ENCODE measurements at places on chromosomes 16 and 17.

DNA sequence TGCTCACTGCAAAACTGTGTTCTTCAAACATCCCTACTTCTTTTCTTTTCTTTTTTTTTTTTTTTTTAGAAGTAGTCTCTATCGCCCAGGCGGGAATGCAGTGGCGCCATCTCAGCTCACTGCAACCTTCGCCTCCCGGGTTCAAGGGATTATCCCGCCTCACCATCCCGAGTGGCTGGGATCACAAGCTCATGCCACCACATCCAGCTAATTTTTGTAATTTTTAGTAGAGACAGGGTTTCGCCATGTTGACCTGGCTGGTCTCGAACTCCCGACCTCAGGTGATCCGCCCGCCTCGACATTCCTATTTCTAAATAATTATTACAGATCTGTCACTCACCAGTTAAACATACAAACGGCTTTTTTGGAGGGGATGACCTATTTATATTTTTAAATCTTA is 1.0 kb upstream of the RNASEK start:
- DNase-seq: no peak

DNA sequence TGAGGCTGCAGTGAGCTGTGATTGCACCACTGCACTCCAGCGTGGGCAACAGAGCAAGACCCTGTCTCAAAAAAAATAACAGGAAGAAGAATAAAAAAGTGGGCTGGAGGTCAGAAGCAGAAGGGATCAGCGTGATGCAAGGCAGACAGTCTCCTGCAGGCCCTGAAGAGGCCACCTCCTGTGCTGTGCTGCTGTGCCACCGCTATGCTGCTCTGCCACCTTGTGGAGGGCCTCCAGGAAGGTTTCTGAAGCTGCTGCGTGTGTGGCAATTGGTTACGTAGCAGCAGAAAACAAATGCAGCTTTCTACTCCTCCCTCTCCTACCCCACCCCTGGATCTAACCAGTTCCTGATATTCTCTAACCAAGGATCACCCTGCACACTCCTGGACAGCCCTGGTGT is 815.5 kb downstream of the KCNJ18 start:
- DNase-seq: no peak

DNA sequence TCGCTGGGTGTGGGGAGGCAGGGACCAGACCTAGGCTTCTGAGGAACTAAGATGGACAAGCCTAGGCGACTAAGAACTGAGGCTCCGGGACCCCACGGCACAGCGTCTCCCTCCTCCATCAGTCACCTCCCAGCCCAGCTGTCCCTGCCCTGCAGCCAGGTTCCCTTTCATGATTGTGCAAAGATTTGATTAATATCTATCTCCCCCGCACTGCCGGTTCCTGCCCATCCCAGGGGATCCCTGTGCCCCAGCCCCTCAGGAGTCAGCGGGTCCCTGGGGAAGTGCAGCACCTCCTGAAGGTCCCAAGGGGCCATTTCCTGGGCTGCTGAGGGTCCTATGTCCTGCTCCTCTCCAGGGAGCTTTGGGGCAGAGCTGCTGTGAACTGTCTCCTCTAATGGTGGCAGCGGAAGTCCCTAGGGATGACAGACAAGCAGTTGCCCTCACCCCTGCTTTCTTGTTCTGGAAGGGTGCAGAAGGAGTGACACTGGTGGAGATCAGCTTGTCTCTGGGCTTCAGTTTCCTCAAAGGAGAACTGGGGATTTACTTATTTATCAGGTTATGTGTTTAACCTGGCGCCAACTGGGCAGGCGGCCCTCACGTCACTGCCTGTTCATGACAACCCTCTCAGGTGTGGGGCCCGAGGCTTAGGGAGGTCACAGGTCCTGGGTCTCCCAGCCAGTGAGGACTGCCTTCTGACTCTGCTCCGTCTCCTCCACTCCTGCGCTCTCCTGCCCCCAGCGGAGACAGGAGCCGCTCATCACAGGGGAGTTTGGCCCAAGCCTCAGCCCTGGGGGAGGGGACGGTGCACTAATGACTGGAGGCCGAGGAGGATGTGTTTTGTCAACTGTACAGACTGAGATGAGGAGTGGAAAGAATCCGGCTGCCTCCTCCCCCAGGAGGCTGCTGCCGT is 1.9 kb upstream of the C16orf74 start:
- DNase-seq: no peak

DNA sequence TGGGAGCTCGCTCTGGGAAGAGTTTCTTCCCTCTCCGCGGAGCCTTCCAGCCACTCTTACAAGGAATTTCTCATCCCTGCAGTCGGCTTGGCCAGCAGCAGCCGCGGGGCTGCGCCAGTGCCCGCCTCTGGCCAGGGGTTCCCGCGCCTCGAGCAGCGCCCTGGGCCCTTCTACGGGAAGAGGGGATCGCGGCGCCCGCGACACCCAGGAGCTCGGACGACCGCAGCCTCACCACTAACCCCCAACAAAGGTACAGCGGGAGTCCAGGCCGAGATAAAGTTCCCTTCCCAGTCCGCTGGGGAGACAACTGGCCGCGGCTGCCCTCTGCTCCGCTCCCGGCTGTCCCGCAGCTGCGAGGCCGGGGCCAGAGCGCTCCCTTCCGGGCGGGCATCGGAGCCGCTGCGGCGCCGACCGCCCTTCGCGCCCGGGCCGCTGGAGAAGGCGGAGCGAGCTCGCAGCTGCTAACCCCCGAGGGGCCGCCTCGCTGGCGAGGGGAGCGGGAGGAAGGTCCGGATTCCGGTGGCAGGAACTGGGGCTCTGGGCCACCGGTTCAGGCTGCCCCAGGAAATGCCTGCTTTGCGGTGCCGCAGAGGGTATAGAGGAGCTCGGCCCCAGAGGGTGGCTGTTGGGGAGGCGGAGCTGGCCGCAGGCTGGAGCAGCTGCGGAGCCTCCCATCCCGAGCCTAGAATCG is 3.6 kb upstream of the HS3ST3B1 start:
- no peak for DNase-seq

DNA sequence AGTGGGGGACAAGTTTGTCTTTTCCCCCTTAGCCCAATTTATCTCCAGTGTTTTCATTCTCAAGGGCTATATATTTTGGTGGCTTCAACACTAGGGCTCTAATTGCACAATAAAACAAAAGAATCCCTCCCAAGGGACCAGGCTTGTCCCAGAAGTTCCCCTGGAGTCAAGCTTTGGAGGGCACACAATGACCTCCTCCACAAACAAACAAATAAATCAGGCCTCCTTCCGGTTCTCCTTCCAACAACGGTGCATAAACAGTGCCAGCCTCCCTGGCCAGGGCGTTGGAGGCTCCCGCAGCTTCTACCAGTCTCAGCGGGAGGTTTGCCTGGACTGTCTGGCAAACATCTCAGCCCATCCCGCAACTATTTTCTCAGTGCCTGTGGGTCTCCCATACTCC is 188.0 kb upstream of the FOXF1 start:
- DNase-seq: no peak

DNA sequence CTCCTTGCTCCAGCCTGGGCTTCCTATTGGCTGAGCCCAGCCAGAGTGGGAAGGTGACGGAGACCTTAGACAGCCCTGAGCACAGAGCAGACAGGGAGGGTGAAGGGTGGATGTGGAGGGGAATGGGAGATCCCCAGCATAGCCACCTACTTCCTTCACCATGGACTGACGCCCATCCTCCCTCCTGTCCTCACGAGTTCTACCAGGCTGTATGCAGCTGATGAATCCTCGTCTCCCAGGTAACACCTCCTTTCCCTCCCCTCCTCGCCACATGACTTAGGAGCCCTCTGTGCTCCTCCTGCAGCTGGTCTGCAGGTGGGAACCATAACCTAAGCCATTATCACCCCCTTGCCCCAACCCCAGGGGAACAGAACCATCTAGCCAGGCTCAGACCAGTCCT is 9.0 kb upstream of the CRHR1 start:
- no peak for DNase-seq

GRCh38 chr17:50055055-50055425 is 870 bp upstream of the ITGA3 start:
- no peak for DNase-seq

DNA sequence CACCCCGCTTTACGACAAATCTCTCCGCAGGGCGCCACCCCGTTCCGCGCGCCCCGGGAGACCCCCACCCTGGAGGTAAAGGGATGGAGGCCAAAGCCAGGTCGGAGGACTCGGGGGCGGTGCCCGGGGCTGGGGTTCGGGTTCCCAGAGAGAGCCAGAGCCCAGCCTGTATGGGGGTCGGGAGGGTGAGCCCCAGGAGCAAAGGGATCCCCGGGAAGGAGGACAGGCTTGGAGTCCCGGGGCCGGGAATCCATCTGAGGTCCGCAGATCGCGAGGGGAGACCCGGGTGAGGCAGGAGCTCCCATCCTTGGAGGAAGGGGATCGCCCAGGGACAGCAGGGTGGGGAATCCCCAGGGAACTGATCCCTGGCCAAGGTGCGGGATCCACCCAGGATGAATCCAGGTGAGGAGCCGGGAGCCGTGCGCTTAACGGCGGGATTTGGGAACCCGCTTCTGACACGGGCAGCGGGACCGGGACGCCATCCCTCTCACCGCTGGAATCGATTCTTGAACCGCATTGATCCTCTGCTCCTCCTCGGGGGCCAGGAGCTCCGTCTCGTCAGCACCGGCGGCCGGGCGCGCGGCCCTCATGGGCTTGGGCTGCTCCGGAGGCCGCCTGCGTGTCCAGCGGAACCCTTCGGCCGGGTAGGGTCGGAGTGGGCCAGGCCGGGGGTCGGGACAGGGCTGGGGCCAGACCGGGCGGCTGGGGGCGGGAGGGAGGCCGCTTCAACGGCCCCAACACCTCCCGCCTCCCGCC is at the start of gene MMD:
TSS of gene MMD (minus strand) at position 657 of the 756 bp plus-strand sequence. CDS start at position 517, 140 bp downstream.
- DNase-seq: no peak

GRCh38 chr17:70875729-70876310 is 706.5 kb downstream of the KCNJ2 start:
- no peak for DNase-seq

DNA sequence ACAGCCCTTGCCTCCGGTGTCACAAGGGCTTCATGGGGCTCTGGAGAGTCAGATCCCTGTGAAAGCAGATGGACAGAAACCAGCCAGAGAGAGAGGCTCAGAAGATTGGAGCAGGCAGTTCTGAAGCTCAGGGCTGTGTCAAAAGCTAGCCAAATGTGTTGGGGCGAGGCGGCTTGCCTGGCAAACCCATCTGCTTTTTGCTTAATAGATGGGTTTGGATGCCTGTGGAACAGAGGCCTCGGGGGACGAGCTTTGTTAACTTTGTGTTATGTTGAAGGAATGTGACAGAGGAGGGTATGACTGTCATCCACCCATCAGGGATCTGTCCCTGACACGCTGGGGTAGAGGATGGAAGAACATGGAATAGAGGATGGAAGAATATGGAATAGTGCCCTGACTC is 21.0 kb upstream of the SLC12A3 start:
- no peak for DNase-seq

- no peak for DNase-seq
Observed at GRCh38 chr16:874366-875181, 74.0 kb upstream of the GNG13 start.

DNA sequence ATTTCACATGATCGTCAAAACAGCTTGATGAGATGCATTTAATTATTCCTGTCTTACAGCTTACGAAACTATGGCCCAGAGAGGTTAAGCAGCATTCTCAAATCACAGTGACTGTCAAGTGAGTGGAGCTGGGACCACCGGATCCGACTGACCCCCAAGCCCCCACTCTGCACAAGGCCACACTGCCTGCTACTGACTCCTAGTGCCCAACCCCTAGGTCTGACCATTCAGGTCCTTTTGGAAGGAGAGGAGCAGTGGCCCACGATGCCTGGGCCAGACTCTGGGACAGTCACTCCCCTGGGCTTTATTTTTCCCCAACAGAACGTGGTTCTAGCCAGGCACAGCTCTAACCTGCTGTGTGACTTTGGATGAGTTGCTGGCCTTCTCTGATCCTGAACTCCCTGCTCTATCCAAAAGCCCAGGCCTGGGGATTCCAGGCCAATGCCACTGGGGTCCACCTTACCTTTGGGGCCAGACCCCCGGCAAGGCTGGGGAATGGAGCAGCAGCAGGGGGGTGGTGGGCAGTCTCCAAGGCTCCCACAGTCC is 9.9 kb downstream of the TSPOAP1 start:
- DNase-seq: no peak

DNA sequence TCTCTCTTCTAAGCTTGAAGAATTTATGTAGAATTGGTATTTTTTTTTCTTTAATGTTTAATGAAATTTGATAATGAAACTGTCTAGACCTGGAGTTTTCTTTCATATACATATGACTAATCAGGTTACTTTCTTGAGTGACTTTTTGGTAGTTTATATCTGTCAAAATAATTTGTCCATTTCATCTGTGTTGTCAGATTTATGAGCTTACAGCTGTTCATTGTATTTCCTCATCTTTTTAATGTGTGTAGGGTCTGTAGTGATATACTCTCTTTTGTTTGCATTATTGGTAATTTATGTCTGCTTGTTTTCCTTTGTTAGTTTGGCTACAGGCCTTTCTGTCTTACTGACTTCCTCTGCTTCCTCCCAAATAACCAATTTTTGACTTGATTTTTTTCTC is 55.7 kb downstream of the TAOK1 start:
- DNase-seq: no peak

- DNase-seq: no peak
Observed at GRCh38 chr17:64126918-64127317, 3.0 kb downstream of the ERN1 start.

GRCh38 chr16:30992276-30992780 is 7.3 kb downstream of the HSD3B7 start:
- no peak for DNase-seq

DNA sequence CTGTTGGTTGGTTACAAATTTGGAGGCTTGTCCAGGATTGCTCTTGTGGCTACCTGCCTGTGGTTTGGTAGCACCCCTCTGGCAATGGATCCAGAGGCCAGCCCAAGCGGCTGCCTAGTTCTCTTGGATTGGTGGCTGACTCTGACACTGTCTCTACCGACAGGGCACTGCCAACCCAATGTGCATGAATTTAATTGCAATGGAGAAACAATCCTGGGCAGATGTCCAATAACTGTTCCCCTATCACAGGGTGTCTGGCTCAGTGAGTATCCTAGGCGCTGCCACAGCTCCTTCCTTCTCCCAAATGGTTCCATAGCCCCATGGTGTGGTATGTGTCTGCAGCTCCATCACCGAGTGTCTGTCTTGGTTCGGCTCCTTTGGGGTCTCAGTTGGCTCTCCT is 19.5 kb downstream of the N4BP1 start:
- DNase-seq: no peak

GRCh38 chr16:60989592-60989991 is 1046.6 kb downstream of the CDH8 start:
- DNase-seq: no peak

GRCh38 chr16:31507617-31507928 is 618 bp downstream of the RUSF1 start:
- no peak for DNase-seq
